ENCODE measurements at places on chromosomes 16 and 17. TPM values are rescaled to one million over a fixed set of nuclear protein-coding genes. Genes with fewer than 3 reads are reported as not detected.

Gene CALB2
- total RNA-seq: 6.3 TPM

Gene PEX12
- 9.9 TPM for total RNA-seq

Gene AGRP
- not detected for total RNA-seq

Gene ESRP2
- 0.07 TPM for total RNA-seq

Gene OR1A2
- total RNA-seq: not detected

Gene GSG1L
- not detected for total RNA-seq

Gene FASN
- total RNA-seq: 150 TPM

Gene PAFAH1B1
- total RNA-seq: 192 TPM

Gene CXCL16
- total RNA-seq: 21.2 TPM

Gene OR1F1
- total RNA-seq: 0.29 TPM

Gene CCL1
- not detected for total RNA-seq

Gene UTS2R
- total RNA-seq: 0.06 TPM

Gene CDH1
- 5.7 TPM for total RNA-seq

Gene OR2C1
- not detected for total RNA-seq

Gene ENPP7
- total RNA-seq: not detected

Gene MYL11
- total RNA-seq: not detected

Gene SHISA9
- 0.08 TPM for total RNA-seq

Gene KLHL10
- not detected for total RNA-seq

Gene NHERF1
- 51.1 TPM for total RNA-seq

Gene AOC2
- total RNA-seq: 2.3 TPM

Gene NECAB2
- total RNA-seq: 2.6 TPM

Gene ORAI3
- 10.1 TPM for total RNA-seq

Gene GPR179
- total RNA-seq: 0.03 TPM

Gene PRRT2
- 0.36 TPM for total RNA-seq

Gene NPIPB6
- 1.6 TPM for total RNA-seq

Gene PLA2G10
- 0.37 TPM for total RNA-seq

Gene VPS4A
- 29.3 TPM for total RNA-seq

Gene SLC16A13
- 11.0 TPM for total RNA-seq

Gene CTRB2
- total RNA-seq: not detected

Gene NRN1L
- total RNA-seq: not detected

Gene NKIRAS2
- 44.1 TPM for total RNA-seq

Gene CCL7
- total RNA-seq: 0.27 TPM

Gene CDH3
- 0.32 TPM for total RNA-seq

Gene LGALS9C
- not detected for total RNA-seq

Gene CBFA2T3
- 1.5 TPM for total RNA-seq

Gene RDM1
- total RNA-seq: 3.0 TPM

Gene HSF5
- total RNA-seq: not detected

Gene FOXK2
- 41.7 TPM for total RNA-seq

Gene WNT3
- 4.2 TPM for total RNA-seq

Gene FAM171A2
- 4.2 TPM for total RNA-seq

Gene BRIP1
- total RNA-seq: 5.2 TPM

Gene CTCF
- total RNA-seq: 32.2 TPM

Gene WNT9B
- total RNA-seq: not detected

Gene TMEM88
- total RNA-seq: 1.2 TPM

Gene RNF222
- not detected for total RNA-seq

Gene COA3
- total RNA-seq: 121 TPM

Data from A549 treated with dexamethasone at 1 μM for 4 hours (cell line).